Spleen (tissue), 13 donors: ENCODE measurements at places on chromosomes 16 and 17. TPM values are rescaled to one million over a fixed set of nuclear protein-coding genes. Genes with fewer than 3 reads are reported as not detected.
A peak's percentile ranks its signal among the peaks of the same experiment; 100 is the strongest.

DNA sequence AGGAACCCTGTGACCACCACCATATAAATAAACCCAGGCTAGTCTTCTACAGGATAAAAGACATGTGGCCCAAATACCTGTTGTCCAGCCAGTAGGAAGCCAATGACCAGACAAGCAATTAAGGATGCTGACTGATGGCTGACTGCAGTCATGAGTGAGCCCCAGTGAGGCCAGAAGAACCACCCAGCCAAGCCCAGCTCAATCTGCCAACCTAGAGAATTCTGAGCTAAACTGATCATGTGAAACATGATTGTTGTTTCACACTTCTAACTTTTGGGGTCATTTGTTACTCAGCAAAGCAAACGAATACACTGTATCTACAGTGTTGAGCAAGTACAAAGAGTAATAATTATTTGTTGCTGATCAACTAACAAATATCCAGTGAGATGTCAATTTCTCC is 86.4 kb downstream of the DNAH3 start:
- H3K27me3 ChIP-seq: no peaks in the 10 kb centered on the region
- no peak overlapping the region for H3K4me3 ChIP-seq
- H3K4me1 ChIP-seq: no peaks in the 10 kb centered on the region
- H3K27ac ChIP-seq: no peak overlapping the region
- no peaks in the 10 kb centered on the region for H3K36me3 ChIP-seq

- H3K4me3 ChIP-seq: no peak overlapping the region
- H3K27ac ChIP-seq: no peak overlapping the region
- no peaks in the 10 kb centered on the region for H3K27me3 ChIP-seq
- H3K4me1 ChIP-seq: peaks cover 94% of the 10 kb centered on the region
Observed at GRCh38 chr17:17826342-17826713, 10.5 kb downstream of the SREBF1 start.

DNA sequence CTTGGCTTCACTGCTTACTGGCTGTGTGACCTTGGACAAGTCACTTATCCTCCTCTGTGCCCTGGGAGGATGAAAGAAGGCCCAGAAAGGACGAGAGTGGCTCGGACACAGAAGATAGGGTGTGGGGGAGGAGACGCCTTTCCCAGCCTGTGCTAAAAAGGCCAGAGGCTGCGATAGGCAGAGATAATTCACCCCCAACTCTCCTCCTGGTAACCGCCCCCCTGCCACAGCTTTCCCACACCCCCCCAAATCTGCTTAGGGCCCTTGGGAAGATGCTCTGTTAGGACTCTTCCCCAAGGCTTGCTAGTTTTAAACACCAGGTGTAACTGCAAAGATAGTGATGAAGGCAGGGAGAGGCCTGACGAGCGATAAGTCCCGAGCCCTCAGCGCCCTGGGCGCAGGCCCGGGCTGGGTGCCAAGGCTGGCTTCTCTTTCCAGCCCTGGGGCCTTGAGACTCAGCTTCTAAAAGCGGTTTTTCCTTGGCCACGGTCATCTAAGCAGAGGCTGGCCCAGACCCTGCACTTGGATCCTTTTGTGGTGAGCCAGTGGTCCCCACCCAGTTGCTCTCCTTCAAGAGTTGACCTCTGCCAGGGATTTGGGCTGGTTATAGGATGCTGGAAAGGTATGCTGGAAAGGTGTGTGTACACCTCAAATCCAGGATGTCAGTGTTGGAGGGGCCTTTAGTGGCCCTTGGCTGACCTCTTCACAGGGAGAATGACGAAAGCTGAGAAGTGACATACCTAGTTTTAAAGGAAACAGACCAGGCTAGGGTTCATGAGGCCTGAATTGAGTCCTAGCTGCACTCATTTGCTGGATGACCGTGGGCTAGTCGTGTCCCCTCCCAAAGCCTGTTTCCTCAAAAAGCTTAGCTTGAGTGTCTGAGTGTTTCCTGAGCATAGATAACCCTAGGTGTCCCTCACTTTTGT is 3.4 kb upstream of the PPP1R9B start:
- peak overlapping the region; percentile 98 for H3K27ac ChIP-seq
- DNase-seq: peak; percentile 81
- no peaks in the 10 kb centered on the region for H3K36me3 ChIP-seq
- no peak overlapping the region for H3K4me3 ChIP-seq

- DNase-seq: no peak
- peak overlapping the region; percentile 84 for H3K27ac ChIP-seq
Observed at GRCh38 chr16:57800200-57801097, 1.8 kb downstream of the KIFC3 start.

DNA sequence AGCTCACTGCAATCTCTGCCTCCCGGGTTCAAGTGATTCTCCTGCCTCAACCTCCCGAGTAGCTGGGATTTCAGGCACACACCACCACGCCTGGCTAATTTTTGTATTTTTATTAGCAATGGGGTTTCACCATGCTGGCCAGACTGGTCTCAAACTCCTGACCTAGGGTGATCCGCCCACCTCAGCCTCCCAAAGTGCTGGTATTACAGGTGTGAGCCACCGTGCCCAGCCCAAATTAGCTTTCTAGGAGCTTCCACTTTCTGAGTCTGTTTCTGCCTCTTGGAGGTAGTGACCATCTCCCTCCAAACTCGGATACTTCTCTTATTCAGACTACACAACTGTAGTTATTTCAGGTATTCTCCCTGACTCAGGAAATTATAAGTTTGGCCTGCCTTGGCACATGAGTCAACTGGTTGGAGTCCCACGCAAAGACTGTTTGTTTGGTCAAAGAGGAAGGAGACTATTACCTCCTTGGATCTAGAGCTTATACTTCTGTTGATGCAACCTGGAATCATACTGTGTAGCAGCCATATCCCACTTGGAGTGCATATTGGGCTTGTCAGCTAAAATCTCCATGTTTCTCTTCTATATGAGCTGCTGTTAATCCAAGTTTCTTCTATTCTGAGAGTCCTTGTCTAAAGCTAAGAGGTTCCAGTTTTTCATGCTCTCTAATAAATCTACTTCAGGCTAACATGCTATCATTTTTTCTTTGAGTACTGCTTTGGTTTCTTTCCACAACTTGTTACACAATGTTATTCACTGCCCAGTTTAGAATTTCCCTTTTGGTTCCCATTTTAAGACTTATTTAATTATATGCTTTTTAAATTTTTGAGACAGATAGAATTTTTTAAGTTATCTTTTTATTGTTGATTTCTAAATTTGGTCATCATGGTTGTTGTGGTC is 7.5 kb downstream of the IL4R start:
- no peaks in the 10 kb centered on the region for H3K36me3 ChIP-seq
- no peaks in the 10 kb centered on the region for H3K27me3 ChIP-seq
- H3K27ac ChIP-seq: peak overlapping the region; percentile 54
- peak; percentile 44 for DNase-seq
- peaks cover 100% of the 10 kb centered on the region for H3K4me1 ChIP-seq

GRCh38 chr17:10754109-10754508 is 24.3 kb upstream of the TMEM220 start:
- no peak for DNase-seq
- no peaks in the 10 kb centered on the region for H3K4me1 ChIP-seq
- no peaks in the 10 kb centered on the region for H3K36me3 ChIP-seq
- H3K27me3 ChIP-seq: no peaks in the 10 kb centered on the region
- H3K4me3 ChIP-seq: no peak overlapping the region
- no peak overlapping the region for H3K27ac ChIP-seq

DNA sequence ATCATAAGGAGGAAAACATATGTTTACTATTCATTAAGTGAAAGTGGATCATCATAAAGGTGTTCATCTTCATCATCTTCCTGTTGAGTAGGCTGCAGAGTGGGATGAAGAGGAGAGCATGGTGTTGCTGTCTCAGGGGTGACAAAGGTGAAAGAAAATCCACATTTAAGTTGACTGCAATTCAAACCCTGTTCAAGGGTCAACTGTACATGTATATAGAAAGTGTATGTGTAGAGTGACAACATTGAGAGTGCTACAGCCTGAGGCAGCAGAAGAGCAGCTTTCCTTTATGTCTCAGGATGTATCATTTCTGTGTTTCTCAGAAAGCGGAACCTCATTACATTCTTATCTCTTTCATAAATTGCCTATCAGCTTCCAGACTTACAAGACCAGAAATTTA is 17.2 kb downstream of the ORC6 start:
- H3K36me3 ChIP-seq: no peaks in the 10 kb centered on the region
- no peaks in the 10 kb centered on the region for H3K27me3 ChIP-seq
- no peak overlapping the region for H3K27ac ChIP-seq
- DNase-seq: no peak
- H3K4me1 ChIP-seq: no peaks in the 10 kb centered on the region
- H3K4me3 ChIP-seq: no peak overlapping the region

- no peak for DNase-seq
- no peaks in the 10 kb centered on the region for H3K27me3 ChIP-seq
- H3K36me3 ChIP-seq: no peaks in the 10 kb centered on the region
- H3K4me3 ChIP-seq: no peak overlapping the region
- H3K27ac ChIP-seq: no peak overlapping the region
Observed at GRCh38 chr17:17605083-17605728, 13.7 kb upstream of the PEMT start.

DNA sequence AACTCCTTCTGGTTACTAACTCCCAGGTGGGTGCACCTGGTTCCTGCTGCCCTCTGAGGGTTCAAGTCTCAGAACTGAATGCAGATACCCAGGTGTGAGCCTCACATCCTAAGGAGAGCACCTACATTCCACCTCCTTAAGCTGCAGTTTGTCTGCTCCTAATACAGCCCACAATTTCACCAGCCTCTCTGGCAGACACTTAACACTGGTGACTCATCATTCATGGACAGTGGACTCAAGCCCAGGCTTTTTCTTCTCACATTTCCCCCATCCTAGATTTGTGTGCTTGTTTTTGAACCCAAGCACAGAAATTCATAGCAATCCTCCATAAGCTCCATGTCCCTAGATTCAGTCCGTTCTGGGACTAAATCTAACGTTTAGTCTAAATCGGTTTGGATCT is 7.0 kb upstream of the MAF start:
- peaks cover 14% of the 10 kb centered on the region for H3K4me1 ChIP-seq
- H3K27ac ChIP-seq: no peak overlapping the region
- peaks cover 6% of the 10 kb centered on the region for H3K27me3 ChIP-seq
- no peak overlapping the region for H3K4me3 ChIP-seq
- no peaks in the 10 kb centered on the region for H3K36me3 ChIP-seq

DNA sequence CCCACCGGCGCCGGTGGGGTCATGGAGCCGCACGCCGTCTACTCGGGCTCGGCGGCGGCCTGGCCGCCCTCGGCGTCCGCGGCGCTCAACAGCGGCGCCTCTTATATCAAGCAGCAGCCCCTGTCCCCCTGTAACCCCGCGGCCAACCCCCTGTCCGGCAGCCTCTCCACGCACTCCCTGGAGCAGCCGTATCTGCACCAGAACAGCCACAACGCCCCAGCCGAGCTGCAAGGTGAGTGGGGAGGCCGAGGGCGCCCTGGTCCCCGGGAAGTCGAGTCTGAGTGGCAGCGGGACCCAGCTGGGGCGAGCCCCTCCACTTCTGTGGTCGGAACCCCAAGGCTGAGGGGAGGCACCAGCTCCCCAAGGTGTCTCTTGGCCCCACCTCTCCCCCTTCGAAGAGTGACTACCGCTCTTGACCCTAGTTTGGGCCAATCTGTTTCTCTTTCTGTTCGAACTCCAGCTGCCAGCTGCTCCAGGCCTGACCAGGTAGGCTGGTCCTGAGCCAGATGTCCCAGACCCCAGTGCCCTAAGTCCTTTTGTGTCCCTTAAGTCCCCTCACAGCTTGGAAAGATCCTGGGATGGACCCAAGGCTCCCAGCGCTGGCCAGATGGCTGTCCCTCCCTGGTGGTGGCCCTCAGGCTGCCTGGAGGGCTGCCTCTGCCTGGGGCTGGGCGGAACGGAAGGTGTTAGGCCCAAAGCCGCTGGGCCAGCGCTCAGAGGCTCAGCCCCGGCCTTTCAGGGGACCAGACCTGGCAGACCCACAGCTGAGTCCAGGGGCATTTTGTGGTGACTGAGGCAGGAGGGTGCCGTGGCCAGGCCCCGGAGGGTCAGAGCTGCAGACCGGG is 1.2 kb downstream of the FOXF1 start:
- H3K27ac ChIP-seq: no peak overlapping the region
- peaks cover 85% of the 10 kb centered on the region for H3K27me3 ChIP-seq
- no peak for DNase-seq
- no peak overlapping the region for H3K4me3 ChIP-seq
- H3K4me1 ChIP-seq: peaks cover 51% of the 10 kb centered on the region

- peaks cover 19% of the 10 kb centered on the region for H3K27me3 ChIP-seq
- no peaks in the 10 kb centered on the region for H3K36me3 ChIP-seq
- no peak for DNase-seq
- peaks cover 30% of the 10 kb centered on the region for H3K4me1 ChIP-seq
- H3K27ac ChIP-seq: no peak overlapping the region
Observed at GRCh38 chr16:4320571-4321137, 4.8 kb downstream of the GLIS2 start.

- H3K27me3 ChIP-seq: no peaks in the 10 kb centered on the region
- no peaks in the 10 kb centered on the region for H3K36me3 ChIP-seq
- H3K27ac ChIP-seq: no peak overlapping the region
- no peak overlapping the region for H3K4me3 ChIP-seq
- no peaks in the 10 kb centered on the region for H3K4me1 ChIP-seq
Observed at GRCh38 chr17:17527534-17527933, 31.3 kb upstream of the RASD1 start.

GRCh38 chr16:75746359-75746758 is 20.1 kb upstream of the CPHXL start:
- no peak for DNase-seq
- no peak overlapping the region for H3K4me3 ChIP-seq
- H3K36me3 ChIP-seq: no peaks in the 10 kb centered on the region
- H3K4me1 ChIP-seq: no peaks in the 10 kb centered on the region
- no peak overlapping the region for H3K27ac ChIP-seq

DNA sequence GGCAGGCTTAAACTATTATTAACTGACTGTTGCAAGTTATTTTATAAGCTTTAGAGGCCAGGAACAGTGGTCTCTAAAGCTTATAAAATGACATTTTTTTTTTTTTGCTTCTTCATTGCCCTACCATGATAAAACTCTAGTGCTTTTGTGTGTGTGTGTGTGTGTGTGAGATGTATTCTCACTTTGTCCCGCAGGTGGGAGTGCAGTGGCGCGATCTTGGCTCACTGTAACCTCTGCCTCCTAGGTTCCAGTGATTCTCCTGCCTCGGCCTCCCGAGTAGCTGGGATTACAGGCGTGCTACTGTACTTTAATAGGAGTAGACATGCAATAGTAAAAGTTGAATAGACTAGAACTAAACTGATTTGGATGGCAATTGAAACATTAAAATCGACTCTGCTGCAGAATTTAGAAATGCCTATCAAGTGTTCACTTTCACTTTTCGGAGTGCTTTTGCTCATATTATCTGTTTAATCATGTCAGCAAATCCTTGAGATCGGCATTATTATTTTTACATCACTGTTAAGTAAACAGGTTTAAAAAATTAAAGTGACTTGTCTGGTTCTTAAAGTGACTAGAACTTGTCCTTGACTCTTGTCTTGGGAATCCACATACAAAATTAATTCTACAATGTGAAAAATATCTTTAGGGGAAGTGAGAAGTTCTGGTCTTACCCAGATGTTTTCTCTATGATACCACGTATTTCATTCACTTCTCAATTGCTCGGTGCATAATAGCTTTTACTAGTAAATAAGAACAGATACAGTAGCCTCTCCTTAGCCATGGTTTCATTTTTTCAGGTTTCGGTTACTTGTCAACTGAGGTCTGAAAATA is 8.4 kb upstream of the PCTP start:
- no peaks in the 10 kb centered on the region for H3K36me3 ChIP-seq
- no peak overlapping the region for H3K27ac ChIP-seq
- peak overlapping the region; percentile 13 for H3K4me3 ChIP-seq
- no peaks in the 10 kb centered on the region for H3K27me3 ChIP-seq

The SERPINF2 gene
- total RNA-seq: 7.9 TPM

The MEAK7 gene
- 9.4 TPM for total RNA-seq
